T-helper 1 cell (primary cell): ENCODE measurements at places on chromosomes 6 and 20.

- no peak for DNase-seq
Measured at GRCh38 chr20:13355941-13356486, 134.9 kb downstream of the ISM1 start.

GRCh38 chr6:143629104-143630080 lies 48.4 kb upstream of the PHACTR2 start:
- DNase-seq: no peak

DNA sequence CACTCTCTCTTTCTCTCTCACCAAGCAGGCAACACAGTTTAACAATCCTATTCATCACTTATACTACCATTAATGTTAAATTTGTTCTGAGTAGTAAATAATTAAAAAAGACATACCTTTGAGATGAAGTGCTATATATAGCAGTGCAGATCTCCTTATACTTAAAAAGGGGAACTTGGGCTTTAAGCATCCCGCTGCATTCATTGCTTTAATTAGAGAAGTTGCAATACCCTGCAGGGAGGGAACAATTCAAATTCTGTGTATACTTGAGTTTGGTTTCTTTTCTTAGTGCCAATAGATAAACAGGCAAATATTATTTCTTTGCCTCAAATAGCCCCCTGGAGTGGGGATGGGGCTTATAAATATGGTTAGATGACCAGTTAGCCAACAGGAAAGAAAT lies 10.8 kb upstream of the ZBTB24 start:
- DNase-seq: no peak

GRCh38 chr20:4038047-4038459 lies 22.7 kb upstream of the RNF24 start:
- DNase-seq: peak; percentile 72

DNA sequence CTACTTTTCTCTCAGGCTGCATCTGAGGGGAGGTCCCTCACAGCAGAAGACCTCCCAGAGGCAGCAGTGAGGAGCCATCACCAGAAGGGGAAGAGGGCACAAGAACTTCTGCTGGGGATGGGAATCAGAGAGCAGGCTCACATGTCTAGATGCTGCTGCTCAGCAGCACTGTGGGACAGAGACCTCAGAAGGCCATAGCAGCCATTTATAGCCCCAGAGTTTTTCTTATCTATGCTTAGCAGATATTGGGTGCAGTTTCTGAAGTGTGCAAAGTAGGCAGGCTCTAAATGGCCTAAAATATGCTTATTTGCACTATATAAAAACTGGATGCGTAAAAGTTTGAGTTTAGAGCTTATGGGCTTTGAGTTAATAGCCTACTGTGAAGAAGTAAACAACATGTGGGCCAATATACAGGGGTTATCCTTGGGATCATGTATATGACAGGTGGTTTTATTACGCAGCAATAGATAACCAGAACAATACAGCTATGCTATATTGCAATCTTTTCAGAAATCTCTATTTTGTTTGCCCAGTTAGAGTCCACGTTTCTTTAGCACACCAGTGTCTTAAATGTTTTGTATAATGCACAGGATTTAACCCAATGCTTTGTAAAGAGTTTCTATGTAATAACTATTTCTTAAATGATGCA lies 60.2 kb upstream of the TMEM244 start:
- no peak for DNase-seq

DNA sequence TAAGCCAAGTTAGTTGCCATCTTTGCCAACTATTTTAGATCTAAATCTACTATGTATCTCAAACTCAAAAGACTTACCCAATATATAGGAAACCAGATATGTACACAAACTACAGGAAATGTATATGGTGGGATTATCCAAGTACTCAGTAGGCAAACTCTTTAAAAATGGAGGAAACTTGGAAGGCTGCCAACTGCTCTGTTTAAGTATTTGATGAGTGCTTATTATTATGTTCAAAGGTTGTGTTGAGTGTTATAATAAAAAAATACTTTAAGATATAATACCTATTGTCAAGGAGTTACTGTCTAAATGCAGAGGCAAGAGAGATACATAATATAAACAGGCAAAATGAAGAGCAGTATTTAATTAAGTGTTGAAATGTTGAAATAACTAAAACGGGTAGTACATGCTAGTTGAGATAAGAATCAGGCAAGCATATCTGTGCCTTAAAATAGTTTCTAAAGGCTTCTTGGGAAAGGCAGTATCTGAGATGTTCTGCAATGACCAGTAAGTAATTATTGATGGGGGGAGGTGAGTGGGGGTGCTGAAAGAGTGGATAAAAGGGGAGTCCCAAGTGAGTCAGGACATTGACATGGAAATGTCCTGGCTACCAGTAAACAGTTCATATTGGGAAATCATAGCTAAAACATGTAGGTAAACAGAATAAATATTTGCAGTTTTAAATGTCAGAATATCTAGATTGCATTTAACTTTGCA lies 6.5 kb upstream of the DST start:
- no peak for DNase-seq

DNA sequence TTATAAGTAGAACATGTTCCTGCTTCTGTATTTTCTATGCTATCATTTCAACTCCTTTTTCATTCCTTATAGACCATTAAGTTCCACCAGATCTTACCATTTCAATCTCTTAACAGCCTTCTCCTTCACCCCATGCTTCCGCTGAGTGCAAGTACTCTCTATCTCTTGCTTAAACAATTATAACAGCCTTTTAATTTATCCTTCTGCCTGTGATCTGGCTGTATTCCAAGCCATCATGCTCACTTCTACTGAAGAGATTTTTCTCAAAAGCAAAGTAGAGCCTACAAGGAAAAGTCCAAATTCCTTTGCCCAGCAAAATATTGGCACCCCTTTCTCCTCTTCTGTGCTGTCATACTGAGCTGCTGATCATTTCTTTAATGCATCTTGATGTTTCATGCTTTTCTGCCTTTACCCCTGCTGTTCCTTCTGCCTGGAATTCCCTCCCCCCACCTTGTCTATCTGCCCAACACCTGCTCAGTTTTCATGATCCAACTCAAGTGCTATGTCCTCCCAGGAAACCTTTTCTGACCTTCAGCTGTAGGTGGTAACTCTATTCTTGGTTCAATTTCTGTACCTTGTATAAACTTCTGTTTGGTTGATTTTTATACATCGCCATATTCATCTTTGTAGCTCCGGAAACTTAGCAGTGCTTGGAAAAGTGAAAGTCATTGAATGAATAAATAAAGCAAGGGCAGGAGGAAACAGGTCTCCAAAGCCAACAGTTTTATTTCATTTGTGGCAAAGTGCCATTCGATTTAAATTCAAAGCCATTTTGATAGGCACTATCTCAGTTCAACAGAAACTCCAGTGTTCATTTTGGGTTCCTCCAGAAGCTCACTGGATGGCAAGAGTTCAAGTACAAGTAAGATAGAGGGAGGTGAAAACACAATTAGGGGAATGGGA lies 10.5 kb upstream of the BMP2 start:
- no peak for DNase-seq

- no peak for DNase-seq
Measured at GRCh38 chr6:158574800-158575199, 14.9 kb downstream of the TMEM181 start.

GRCh38 chr6:14120546-14120945 lies 3.0 kb downstream of the CD83 start:
- DNase-seq: no peak

- DNase-seq: peak; percentile 47
Measured at GRCh38 chr6:138001750-138002349, 105.4 kb downstream of the PERP start.

DNA sequence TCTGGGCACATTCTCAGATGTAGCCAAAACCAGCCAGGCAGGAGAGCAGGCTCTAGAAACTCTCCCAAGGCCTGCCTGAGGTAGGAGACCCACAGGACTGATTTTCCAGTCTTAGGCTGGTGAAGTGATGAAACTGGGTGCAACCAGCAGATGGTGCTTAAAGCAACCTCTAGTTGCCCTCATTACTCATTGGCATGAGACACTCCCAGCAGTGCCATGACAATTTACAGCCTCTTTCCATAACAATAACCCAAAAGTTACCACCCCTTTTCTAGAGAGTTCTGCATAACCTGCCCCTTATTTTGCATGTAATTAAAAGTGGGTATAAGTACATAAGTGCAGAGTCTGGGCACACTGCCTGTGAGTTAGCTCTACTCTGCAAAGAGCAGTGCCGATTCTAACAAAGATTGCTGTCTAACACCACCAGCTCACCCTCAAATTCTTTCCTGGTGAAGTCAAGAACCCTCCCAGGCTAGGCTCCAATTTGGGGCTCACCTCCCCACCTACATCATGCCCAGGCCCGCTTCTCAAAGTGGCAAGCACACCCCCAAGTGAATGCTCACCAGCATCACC lies 14.4 kb upstream of the GPR6 start:
- DNase-seq: no peak

DNA sequence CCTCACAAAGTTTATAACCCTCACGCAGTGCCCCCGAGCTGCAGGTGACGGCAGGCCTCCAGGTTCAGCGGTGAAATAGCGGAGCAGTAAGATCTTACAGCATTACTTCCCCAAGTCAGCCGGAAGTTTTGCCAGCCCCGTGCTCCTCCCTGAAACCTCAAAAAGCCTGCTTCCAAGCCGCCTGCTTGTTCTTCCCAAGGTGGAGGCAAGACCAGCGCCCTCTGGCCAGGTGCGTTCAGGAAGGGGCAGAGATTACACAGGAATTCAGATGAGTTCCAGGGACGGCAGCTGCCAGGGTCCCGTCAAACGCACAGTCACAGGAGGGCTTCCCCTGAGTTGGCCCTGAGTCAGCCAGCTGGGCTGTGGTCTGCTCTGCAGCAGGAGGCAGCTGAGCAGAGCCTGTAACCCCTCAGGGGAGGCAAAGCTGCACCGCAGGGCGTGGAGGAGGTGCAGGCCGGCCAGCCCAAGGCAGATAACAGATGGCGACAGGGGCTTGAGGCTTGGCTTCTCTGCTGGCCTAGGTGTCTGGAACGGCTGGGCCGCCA lies 124.1 kb upstream of the RPS6KA2 start:
- DNase-seq: no peak

- DNase-seq: no peak
Measured at GRCh38 chr6:81793821-81794475, 41.5 kb upstream of the TENT5A start.

GRCh38 chr20:18190338-18191233 lies 52.9 kb downstream of the KAT14 start:
- no peak for DNase-seq

DNA sequence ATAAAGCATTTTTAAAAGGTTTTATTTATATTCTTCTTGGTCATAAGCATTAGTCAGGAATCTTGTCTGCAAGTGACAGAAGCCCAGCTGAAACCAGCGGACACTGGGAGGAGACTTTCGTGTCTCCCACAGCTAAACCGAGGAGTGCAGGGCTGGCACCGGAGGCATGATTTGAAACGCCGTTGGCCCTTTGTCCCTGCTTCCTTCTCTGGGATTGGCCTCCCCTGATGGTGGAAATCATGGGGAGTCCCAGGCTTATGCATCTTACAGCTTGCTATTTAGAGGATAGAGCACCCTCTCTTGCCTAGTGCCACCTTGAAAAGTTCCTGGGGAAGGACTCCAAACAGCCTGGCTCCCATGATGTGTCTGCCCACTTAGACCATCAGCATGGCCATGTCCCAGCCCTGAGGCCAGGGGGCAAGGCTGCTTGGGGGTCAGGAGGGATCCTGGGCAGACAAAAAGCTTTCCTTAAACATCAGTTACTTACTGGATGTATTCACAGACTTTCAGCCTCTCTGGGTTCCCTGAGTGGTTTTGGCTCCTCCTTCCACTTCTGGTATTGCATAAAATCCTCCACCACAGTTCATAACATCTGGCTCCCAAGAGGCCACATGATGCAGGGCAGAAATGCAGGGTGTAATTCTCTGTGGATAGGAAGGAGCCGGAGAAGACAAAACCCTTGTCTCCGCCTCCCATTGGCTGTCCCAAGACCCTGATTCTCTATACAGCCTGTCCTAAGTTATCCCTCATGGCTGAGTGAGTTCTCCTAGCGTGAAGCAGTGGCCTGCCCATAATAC lies 49.3 kb upstream of the INSM1 start:
- no peak for DNase-seq

- peak; percentile 33 for DNase-seq
Measured at GRCh38 chr20:43537921-43538877, 20.6 kb upstream of the SGK2 start.

DNA sequence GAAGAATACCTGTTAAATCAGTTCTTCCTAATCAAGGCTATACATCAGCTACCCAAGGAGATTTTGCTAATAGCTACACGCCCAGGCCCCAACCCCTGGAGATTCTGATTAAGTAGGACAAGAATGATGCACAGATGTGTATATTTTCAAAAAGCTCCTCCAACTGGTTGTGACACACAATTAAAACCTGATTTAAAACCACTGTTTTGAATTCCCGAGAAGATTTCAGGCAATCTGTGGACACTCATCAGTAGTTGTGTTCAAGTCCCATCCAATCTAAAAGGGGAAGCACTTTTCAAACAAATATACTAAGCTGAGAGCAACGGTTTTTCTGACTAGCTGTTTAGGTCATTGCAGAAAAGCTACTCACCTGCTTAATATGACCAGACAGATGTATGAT lies 118.9 kb upstream of the NHSL1 start:
- DNase-seq: no peak

DNA sequence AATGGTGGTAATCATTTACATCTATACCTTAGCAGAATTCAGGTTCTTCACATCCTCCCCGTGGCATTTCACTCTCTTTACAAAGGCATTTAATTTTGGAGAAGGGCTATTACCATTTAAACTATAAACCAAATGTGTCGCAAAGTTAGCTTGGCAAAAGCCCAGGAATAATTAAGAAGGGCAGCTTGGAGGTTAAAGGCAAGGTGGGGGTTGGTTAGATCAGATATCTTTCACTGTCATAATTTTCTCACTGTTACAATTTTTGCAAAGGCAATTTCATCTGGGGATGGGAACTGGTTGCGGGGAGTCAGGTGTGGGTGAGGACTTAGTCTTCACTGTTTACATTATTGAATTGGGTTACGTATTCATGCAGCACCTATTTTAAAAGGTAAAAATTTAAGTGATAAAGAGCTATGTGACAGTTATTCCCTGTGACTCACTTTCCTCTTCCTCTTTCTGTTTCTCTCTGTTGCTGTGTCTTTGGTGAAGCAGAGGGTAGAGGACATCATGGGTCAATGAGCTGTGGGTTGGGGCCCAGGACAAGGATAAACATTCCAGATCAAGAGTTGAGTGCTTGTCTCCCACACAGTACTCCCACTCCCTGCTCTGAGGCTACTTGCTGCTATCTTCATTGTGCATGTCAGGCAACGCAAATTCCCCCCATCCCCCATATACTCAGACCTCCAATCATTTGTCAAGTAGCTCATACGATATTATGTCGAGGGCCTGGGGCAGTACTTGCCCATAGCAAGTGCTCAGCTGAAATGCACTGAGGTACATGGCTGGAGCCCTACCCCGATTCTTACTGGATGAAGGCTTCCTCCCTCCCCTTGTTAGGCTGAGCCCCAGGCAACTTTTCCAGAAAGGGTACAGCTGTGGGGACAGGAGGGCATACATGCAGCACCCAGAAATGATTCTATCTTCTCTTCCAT lies 223.1 kb upstream of the MYLIP start:
- DNase-seq: no peak
